ENCODE measurements at places on chromosomes 16 and 17.

GRCh38 chr16:47109361-47109760, 34.4 kb downstream of the NETO2 start:
- DNase-seq, result no peak

DNA sequence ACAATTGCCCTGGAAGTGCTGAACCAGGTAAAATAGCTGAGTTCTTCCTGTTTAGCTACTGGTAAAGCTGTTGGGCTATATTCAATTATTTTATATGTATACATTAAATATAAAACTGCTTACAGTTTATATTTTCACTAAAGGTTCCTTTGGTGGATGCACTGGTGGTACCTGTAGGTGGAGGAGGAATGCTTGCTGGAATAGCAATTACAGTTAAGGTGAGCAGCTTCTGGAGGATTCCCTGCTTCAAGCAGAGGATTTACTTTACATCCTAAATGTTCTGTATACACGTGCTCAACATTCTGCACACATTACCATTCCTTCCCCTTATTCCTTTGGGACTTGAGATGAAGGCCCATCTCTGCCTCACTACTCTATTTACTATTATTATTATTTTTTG, 14.9 kb downstream of the TSR1 start:
- DNase-seq, result no peak

GRCh38 chr17:16007439-16007838, 7.8 kb downstream of the TTC19 start:
- no peak for DNase-seq

DNA sequence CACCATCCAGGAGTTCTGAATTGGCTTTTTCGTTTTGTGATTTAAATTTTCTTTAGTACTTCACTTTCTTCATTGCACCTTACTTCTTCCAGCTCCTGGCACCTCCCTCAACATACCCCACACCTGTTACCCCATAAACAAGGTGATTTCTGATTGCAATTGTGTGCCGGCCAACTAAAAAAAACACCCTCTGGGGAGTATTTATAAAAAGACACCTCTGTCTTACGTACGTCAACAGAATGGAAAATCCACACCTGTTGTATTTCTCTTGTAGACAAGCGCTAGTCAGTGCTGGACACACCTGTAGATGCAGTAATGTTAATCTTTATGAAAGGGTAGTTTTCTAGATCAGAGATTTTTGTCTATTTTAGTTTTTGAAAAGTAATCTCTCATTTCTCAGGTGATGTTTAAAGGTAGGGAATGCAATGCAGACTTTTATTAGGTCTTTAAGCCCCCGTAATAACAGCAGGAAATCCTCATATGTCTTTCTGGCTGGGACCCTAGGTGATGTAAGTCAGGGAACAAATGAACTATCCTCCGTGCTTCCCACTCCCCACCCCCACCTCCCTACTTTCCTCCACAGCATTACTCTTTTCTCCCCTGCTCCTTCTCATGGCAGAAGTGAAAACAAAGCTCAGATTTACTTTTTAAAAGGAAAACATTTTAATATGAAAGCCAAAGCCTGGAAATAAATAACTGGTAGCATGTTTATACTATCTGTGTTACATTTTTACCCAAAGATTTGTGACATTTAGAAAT, 4.2 kb downstream of the MSI2 start:
- DNase-seq, result no peak

DNA sequence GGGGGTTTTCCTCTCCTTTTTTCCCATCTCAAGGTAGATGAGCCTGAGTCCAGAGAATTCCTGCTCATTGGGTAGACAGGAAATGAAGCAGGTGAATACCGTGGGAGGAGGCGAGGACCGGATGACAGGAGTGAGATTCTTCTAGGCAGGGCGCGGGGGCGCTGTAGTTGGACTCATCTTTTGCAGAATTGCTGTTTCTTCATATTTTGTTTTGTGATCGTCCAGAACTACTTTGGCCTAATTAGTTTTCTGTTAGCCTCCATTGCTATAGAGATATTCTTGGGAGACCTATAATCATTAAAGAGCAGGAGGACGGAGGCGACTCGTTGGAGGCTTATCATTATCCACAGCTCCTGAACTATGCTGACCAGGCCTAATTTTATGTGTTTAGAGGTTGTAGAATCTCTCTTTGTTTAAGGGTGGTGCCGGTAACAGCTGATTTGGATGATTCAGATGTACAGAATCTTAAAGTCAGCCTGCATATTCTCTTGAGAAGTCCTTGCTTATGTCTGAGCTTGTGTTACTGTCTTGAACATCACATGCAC, 650 bp downstream of the ATP6V0A1 start:
- DNase-seq, result no peak

GRCh38 chr17:81513372-81513752, 763 bp upstream of the ACTG1 start:
- DNase-seq, result peak; percentile 53

DNA sequence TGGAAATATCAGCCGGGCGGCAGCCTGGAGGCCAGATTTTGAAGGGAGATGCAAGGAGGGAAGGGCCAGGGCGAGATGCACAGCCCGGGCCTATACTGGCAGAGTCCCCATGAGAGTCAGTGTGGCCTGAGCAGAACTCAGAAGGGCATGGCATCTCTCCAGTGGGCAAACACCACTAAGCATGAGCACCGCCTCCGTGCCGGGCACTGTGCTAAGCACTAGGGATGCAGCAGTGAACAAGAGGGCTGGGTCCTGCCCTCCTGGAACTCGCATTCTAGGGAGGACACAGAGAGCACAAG, 33.5 kb downstream of the TK2 start:
- DNase-seq, result no peak

GRCh38 chr17:51035431-51035830, 85.2 kb downstream of the SPAG9 start:
- no peak for DNase-seq

DNA sequence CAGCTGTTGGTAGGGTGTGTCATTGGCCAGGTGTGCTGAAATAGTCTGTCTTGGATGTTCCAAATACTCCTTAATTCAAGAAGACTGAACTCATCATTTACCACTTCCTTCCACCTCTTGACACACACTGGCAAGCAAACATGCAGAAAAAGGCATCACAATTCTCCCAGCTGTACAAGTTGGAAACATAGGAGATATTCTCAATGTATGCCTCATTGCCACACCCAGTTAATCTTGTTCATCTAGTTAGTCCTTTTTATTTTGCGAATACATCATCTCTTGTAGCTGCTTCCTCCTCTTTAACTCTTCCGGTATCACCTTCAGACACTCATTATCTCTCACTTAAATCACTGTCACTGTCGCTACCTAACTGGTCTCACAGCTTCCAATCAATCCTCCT, 75.1 kb upstream of the GOT2 start:
- DNase-seq, result no peak

GRCh38 chr17:76445697-76446448, 7.1 kb downstream of the UBE2O start:
- DNase-seq, result no peak

GRCh38 chr16:84600343-84601229, 17.3 kb downstream of the COTL1 start:
- DNase-seq, result peak; percentile 52

DNA sequence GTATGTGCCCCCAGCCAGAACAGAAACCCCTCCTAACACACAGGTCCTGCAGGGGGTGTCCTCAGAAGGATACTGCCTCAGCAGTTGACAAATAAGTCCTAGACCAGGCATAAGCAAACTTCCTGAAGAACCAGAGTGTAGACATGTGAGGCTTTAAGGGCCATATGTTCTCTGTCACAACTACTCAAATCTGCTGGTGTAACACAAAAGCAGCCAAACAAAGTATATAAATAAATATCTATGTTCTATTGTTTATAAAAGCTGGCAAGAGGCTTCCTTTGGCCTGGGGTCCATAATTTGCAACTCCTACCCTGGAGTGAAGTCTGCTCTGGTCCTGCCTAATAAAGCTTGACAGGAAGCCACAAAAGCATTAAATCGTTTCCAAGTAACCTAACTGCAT, 9.9 kb downstream of the FAM83G start:
- no peak for DNase-seq

DNA sequence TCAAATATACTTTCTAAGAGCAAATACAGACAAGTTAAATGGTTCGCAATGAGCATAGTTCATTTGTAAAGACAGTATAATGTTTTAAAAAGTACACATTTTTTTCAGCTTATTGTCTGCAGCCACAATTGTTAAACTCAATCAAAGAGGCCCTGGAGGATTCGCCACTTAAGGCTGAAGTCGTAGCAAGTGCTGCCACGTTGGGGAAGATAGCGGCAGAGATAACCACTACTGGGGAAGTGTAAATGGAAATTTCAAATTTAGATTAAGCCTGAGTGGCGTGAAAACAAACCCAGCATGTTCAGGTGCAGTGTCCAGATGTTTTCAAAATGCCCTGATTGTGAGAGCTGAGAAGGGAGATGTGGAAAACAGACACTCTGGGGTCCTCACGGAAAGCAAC, 8.4 kb downstream of the PMP22 start:
- no peak for DNase-seq

DNA sequence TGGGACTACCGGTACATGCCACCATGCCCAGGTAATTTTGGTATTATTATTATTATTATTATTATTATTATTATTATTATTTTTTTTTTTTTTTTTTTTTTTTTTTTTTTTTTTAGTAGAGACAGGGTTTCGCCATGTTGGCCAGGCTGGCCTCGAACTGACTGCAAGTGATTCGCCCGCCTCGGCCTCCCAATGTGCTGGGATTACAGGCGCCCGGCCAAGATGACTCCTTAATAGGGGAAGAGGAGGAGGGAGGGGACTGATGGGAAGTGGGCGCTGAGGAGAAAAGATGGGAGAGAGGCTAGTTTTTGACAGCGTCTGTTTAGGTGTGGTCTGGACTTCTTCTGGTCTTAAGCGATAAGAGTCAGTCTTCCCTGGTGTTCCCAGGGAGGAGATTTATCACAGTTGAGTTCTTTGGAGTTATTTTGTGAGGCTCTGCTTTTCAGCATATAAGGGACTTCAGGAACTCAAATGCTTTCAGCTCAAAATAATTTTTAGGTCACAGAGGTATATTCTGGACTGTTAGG, 34.4 kb upstream of the SLC5A10 start:
- DNase-seq, result no peak

DNA sequence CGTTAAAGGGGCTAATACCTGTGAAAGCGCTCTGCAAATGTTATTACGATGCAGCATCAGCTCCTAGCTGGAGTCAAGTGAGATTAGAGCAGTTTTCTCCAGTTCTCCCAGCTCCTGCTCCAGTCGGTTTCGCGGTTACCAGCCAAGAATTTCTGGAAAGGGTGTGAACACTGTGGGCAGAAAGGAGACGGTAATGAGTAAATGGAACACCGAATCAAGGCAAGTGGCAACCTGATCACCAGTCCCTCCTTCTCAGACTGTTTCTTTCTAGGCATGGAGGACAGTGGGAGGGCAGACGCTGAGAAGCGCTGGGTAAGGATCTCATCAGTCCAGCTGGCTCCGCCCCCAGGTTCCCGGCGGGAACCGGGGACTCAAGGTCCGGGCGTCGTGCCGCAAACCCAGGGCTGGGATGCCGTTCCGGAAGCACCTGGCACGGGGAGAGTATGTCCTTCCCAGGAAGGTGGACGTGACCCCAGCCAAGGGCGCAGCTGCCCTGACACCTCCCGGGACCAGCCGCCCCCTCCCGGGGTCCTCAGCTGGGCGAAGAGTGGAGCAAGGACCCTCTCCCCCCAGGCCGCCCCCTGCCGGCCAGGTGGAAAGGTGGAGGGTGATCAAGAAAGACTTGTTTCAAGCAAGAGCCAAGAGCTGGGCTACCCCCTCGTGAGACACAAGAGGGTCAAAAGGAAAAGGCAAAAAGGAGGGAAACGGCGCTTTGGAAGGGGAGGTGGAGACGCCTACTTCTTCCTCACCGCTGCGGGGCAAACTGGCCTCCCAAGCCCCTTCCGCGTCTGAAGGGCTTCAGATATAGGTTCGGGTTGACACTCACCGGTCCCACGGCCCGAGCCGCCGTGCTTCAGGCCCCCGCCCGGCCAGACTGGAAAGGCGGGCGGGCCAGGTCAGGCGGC, 481 bp downstream of the MYO19 start:
- DNase-seq, result peak; percentile 54

- DNase-seq, result no peak
Measured at GRCh38 chr16:3198334-3199072, 10.5 kb downstream of the OR1F1 start.

- DNase-seq, result no peak
Measured at GRCh38 chr17:45003877-45004276, 35.8 kb upstream of the C1QL1 start.

- peak; percentile 73 for DNase-seq
Measured at GRCh38 chr17:47205419-47205963, 3.7 kb upstream of the MYL4 start.

GRCh38 chr17:48997103-48997826, at the start of gene IGF2BP1:
Gene IGF2BP1, plus strand, starts transcription at chr17:48997385. Its CDS starts 361 bp downstream, at chr17:48997746.
- DNase-seq, result no peak

DNA sequence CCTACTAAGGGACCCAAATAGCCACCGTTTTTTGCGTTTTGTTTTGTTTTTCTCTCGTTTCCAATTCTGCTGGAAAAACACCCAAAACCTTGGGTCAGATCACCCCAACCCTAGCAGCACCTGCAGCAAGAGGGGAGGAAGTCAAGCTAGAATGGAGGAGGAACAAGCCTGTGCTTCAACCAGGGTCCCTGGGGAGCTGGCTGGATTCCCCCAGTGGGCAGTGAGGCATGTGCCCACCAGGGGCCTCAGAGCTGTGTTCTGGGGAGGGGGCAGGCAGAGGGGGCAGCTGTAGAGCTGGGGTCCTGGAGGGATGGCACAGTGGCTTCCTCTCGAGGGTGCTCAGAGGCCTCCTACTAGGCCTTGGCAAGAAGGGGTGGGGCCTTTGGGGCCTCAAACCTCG, 6.5 kb downstream of the CD79B start:
- DNase-seq, result no peak

DNA sequence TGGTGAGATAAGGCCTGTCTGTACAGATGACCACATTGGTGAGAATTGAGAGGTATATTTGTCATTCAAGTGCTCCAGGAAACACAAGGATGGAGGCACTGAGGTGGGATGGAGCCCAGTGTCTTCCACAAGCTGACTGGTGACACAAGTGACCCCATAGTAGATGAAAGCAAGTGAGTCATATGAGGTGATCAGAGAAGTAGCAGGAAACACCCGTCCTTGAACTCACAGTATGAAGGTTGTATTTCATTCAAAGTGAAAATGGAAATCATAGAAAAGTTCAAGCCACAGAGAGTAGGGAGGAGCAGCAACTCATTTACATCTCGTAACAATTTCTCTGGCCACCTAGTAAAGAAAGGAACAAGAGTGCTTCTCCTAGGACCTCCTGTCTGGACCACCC, 609.8 kb downstream of the HS3ST4 start:
- no peak for DNase-seq

DNA sequence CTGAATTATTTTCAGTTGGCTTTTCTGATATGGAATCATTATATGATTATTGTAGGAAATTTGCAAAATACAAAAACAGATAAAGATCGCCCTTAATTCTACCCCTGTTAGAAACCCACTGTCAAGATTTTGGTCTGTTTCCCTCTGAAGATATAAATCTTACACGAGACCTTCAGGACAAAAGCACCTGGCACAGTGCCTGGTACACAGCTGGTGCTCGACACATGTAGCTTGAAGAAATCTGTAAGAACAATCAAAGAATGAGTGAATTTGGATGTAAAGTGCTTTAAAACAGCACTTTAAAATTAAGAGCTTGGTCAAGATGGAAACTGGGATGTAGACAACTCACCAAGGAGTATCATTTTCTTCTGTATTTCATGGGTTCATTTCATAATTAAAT, 181.1 kb downstream of the C16orf78 start:
- DNase-seq, result no peak
